Activated CD4-positive, alpha-beta T cell treated with anti-CD3 and anti-CD28 coated beads, Interleukin-10, Interleukin-2, amounts not matched to agents 100 ng/mL and 50 ng/mL, durations not matched to agents 16 hours and 8 hours (primary cell): ENCODE measurements at places on chromosomes 4 and X.

DNA sequence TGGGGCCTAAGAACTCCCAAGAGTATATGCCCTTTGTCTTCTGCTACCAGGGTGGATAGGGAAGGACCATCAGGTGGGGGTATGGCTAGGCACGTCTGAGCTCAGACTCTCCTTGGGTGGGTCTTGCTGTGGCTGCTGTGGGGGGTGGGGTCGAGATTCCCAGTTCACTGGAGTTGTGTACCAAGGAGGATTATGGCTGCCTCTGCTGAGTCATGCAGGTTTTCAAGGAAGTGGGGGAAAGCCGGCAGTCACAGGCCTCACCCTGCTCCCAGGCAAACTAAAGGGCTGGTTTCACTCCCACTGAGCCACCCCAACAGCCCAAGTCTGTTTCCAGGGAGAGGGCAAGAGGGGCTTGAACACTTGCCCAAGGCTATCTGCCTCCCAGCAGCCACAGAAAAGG lies 249.7 kb downstream of the NR3C2 start:
- DNase-seq, result no peak

DNA sequence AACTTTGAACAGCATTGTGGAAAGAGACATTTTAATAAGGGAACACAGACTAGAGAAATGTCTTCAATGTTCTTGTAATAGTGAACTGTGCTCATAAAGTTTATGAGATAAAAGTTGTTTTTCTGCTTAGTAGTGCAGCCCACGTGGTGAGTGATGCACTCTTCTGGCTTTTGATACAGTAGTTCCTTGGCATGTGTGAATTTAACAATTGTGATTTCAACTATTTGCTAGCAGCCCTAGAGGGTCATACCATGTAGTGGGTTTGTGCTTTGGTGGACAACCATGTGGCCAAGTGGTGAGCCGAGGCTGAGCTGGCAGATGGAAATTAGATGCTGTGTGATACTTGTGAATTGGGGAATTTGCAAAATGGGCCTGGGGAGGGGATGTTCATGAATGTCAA lies 116.2 kb upstream of the SLC4A4 start:
- DNase-seq, result no peak

DNA sequence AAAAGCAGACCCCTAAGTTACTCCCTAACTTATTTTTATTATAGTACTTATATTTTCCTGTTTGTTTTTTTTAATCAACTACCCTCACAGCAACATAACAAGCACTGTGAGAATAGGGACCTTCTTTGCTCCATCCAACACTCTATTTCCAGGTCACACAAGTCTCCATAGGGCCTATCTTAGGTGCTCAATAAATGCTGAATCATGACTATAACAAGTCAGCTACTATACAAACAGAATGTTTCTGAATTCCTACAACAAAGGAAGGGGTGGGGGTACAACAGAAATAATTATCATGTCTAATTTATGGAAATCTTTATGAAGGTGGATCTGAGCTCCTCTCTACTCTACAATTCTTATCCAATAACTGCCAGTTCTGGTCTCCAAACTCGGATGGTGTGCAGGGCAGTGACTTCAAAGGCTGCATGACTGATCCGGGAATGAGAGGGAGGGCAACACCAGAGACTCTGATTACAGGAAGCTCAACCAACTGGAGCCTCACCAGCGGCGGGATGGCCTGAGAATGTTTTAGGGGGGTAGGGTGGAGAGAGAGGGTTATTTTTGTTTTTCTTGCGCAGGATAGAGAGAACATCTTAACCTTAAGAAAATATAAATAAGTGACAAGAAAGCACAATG lies 71.1 kb downstream of the HADH start:
- no peak for DNase-seq

DNA sequence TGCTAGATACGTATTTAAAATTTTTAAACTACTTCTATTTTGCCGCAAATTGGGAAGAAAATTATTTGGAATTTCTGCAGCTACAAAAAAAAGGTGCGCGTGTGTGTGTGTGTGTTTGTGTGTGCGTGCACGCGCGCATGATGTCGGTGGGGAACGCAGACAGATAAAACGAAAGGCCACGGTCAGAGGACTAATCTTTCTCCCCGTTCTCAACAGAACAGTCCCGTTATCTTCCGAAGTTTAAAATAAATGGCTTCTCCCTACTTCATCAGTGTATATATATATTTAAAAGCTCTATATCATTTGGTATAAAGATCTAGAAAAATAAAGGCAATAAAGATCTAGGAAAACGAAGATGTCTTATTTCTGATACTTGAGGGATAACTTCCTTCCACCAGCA lies 1.5 kb downstream of the MGARP start:
- no peak for DNase-seq

- DNase-seq, result no peak
These were observed 1451.9 kb downstream of the PCDH7 start for GRCh38 chr4:32172086-32172485.

DNA sequence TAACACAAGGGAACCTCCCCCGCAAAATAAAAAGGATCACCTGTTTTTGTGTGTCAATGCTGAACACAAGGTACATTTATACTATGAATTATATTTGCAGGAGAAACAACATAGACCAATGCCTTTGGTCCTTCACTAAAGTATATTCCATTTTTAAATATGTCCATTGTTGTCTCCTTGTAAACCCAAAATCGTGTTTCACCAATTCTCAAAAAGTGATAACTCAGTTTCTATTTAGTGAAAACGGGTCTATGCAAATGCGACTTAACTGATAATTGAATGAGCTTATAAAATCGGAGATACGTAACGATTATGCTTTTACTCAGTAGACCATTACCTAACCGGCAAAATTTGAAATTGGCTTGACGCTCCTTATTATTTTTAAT lies 2.1 kb downstream of the BRWD3 start:
- no peak for DNase-seq

- DNase-seq, result no peak
These were observed 139.1 kb downstream of the COL4A6 start for GRCh38 chrX:108299101-108299591.

- no peak for DNase-seq
These were observed 803 bp downstream of the CNGA1 start for GRCh38 chr4:48015678-48016077.

DNA sequence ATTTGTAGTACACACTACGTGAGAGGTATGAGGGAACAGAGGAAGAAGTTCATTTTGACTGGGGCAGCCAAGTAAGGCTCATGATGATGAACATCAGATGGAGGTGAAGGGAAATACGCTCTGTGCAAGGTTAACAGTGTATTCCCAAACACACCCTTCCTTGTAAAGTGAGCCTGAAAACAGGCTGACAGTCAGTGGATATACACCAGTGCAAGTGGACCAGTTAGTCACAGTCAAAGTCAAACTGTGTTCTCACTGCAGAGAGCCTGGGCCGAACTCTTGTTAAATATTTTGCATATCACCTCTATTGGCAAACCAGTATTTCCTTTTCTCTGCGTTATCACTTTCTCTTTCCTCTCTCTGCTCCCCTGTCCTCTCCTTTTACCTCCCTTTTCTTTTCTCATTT lies 23.4 kb upstream of the RHOH start:
- no peak for DNase-seq

- no peak for DNase-seq
These were observed 129.2 kb downstream of the FAM53A start for GRCh38 chr4:1554876-1555265.

- no peak for DNase-seq
These were observed 251.5 kb downstream of the GPM6A start for GRCh38 chr4:175560604-175561003.

- no peak for DNase-seq
These were observed 16.1 kb upstream of the SAT1 start for GRCh38 chrX:23766650-23767551.

GRCh38 chr4:55186123-55186522 lies 60.7 kb upstream of the KDR start:
- no peak for DNase-seq

DNA sequence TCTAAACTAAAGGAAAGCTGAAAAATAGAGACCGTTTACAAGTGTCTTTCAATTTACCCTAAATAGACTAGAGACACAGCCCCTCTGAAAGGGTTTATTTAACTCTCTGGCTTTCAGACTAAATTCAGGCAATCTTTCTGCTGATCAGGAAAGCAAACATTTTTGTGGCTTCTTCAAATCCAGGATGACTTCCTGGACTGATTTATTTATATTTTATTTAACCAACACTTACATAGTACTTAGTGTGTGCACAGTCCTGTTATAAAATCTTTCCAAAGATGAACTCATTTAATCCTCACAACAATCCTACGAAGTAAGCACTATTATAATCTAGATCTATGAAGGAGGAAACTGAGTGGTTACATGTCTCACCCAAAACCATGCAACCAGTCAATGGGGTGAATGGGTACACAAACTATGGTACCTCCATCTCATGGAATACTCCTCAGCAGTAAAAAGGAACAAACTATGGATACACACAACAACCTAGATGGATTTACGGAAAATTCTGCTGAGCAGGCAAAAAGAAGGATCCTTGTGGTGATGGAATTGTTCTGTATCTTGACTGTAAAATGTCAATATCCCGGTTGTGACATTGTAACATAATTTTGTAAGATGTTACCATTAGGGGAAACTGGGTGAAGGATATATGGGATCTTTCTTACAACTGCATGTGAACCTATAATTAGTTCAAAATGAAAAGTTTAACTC lies 64.1 kb upstream of the MAMLD1 start:
- no peak for DNase-seq

DNA sequence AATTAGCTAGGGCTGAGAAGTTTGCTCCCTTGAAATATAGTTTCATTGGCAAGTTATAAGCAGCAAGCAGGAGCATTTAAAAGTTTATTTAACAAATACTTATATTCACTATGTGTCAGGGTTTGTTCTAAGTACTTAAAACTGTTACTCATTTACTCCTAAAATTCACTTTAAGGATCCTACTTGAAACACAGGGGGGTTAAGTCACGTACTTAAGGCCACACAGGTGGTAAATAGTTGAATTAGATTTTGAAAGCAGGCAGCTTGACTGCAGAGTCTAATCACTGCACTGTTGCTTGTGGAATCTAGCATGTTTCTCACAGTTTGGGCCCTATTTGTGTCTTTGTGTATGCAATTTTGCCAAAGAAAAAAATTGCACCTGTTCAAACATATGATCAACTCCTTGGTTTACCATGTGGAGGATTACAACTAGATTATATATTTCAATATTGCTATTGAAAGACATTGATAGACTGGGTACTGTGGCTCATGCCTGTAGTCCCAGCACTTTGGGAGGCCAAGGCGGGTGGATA lies 7.6 kb downstream of the SGMS2 start:
- DNase-seq, result no peak

- DNase-seq, result no peak
These were observed 1355.6 kb downstream of the FAM133A start for GRCh38 chrX:95029571-95029970.

DNA sequence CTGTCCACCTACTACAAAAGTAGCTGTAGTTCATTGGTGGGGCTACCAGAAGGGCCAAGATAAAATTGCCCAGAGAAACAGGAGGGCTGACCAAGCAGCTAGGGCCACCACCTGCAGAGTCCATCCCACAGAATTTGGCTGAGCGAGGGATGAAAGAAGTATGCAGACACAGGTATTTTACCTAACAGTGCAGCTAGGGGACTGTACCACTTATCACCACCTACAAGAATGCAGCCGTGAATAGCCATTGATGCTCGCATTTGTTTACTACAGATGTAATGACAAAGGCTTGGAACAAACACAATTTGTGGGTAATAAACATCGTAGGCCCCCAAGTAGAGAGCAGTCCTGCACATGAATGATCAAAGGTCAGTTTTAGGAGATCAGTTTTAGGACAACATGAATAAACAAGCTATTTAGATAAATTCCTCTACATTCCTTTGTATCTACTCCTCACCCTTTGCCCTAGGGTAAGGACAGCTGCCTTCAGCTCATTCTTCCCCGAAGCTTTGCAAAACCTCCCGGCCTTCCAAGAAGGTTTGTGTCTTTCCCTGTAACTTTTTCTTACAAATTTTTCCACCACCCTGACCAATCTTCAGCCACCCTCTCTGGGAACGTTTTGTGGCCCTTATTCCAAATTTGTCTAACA lies 49.5 kb downstream of the ZNF718 start:
- no peak for DNase-seq

GRCh38 chrX:64842492-64842891 lies 133.8 kb downstream of the ZC4H2 start:
- peak; percentile 31 for DNase-seq

- DNase-seq, result no peak
These were observed 1593.2 kb downstream of the C4orf33 start for GRCh38 chr4:130689181-130689580.

DNA sequence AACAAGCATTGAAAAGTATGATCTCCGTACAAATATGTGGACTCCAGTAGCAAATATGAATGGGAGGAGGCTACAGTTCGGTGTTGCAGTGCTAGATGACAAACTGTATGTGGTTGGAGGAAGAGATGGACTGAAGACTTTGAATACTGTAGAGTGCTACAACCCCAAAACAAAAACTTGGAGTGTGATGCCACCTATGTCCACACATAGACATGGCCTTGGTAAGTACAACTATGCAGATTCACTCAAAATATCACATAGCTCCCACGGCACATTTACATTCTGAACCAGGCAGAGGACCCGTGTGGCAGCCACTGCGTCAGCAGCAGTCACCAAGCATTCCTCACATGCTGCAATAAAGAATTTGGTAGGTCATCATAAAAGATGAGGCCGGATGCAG lies 41.3 kb downstream of the KLHL5 start:
- DNase-seq, result no peak

GRCh38 chrX:129161108-129161507 lies 362.2 kb downstream of the SMARCA1 start:
- no peak for DNase-seq

DNA sequence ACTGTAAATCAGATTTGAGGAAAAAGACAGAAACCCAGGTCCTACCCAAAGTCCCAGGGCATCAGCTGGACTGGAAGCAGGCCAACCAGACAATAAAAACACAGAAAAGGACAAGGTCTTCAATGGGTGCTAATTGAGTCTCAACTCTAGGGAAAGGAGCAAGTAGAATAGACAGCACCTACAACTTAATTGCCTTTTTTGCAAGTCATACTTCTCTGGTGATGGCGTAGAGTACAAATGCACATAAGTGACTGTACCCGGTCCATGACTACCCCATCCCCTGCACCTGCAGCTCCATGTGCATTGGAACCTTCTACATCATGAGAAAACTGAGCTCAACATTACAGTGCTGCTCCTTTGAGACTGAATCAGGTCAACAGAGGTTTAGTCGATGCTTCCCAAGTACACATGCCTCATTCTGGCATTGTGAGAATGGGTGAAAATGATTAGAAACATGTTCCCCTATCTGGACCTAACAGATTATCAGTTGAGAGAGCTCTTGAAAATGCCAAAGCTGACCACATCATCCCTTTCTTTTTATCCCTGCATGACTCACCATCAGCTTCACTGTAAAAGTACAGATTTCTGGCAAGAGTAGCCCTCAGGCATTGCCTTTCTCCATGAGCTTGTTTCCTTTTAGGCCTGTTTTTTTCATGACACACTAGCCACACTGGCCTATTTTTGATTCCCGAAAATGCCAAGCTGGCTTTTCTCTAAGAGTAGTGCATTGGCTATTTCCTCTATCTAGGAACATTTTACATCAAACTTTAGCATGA lies 298.3 kb downstream of the HS3ST1 start:
- no peak for DNase-seq

- peak; percentile 31 for DNase-seq
These were observed 49.8 kb downstream of the TBCK start for GRCh38 chr4:106266201-106266600.
